Activated T-helper 1 cell treated with anti-CD3 and anti-CD28 coated beads, Interleukin-12 subunit alpha, Interleukin-12 subunit beta, Interleukin-2, Interleukin-4 antibody, amounts not matched to agents 30 ng/mL and 10 ng/mL and 1 ng/mL, durations not matched to agents 14 hours and 24 hours and 36 hours (primary cell): ENCODE measurements at places on chromosomes 5 and 9. TPM values are rescaled to one million over a fixed set of nuclear protein-coding genes. Genes with fewer than 3 reads are reported as not detected.

The RNF208 gene
- 9.3 and 11.0 TPM in 2 replicates for total RNA-seq

The ELOVL7 gene
- 0.34 and 0.49 TPM in 2 replicates for total RNA-seq

The NOP16 gene
- total RNA-seq, result 111 TPM in 2 replicates

The PTGDS gene
- 0.36 TPM in 1 of 2 replicates, not detected in the other for total RNA-seq

The HTR4 gene
- not detected in 2 replicates for total RNA-seq

The SPINK5 gene
- total RNA-seq, result not detected in 2 replicates

The OBP2B gene
- not detected in 2 replicates for total RNA-seq

The NUTM2G gene
- not detected in 2 replicates for total RNA-seq

The FOXD4L6 gene
- total RNA-seq, result 0.16 TPM in 1 of 2 replicates, not detected in the other

The HAVCR2 gene
- 128 and 129 TPM in 2 replicates for total RNA-seq
